ENCODE measurements at places on chromosomes 1 and 21. TPM values are rescaled to one million over a fixed set of nuclear protein-coding genes. Genes with fewer than 3 reads are reported as not detected.

DNA sequence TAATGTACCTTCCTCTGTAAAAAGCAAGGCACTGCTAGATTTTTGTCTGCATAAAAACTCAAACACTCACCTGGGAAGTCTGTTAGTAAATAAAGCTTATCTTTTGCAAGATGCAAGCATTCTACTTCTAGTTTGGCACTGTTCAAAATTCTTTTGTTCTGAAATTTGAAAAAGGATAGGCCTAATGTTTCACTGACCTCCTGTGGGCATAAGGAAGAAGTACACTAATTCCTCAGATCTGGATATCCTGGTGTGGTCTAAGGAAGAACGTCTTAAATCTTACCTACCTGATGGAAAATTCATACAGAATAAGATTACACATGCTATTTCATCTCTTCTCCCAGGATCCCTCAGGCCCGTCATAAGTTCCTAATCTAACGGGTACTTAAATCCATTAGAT, 93.5 kb upstream of the CAMK1G start:
- DNase-seq = no peak
- no peaks in the 10 kb centered on the region for H3K36me3 ChIP-seq
- no peaks in the 10 kb centered on the region for H3K27me3 ChIP-seq
- H3K27ac ChIP-seq = no peak overlapping the region

- no peaks in the 10 kb centered on the region for H3K36me3 ChIP-seq
- H3K27me3 ChIP-seq = peaks cover 51% of the 10 kb centered on the region
- H3K4me1 ChIP-seq = no peaks in the 10 kb centered on the region
- no peak overlapping the region for H3K4me3 ChIP-seq
- no peak for DNase-seq
Observed at GRCh38 chr1:36977731-36978406, 56.4 kb downstream of the GRIK3 start.

MX2 gene
- total RNA-seq = 3.4 TPM

MXRA8 gene
- 0.80 TPM for total RNA-seq

- no peak for DNase-seq
- no peak overlapping the region for H3K4me3 ChIP-seq
- no peaks in the 10 kb centered on the region for H3K4me1 ChIP-seq
- H3K36me3 ChIP-seq = no peaks in the 10 kb centered on the region
- no peaks in the 10 kb centered on the region for H3K27me3 ChIP-seq
Observed at GRCh38 chr1:6083801-6084446, 38.2 kb downstream of the KCNAB2 start.

GUCA2B gene
- not detected for total RNA-seq

GRCh38 chr1:26112407-26112775, 767 bp downstream of the PDIK1L start:
- no peak for DNase-seq
- H3K36me3 ChIP-seq = peaks cover 3% of the 10 kb centered on the region
- no peaks in the 10 kb centered on the region for H3K27me3 ChIP-seq
- peak overlapping the region; percentile 58 for H3K27ac ChIP-seq
- peaks cover 24% of the 10 kb centered on the region for H3K4me1 ChIP-seq

PIK3R3 gene
- total RNA-seq = 44.2 TPM

- peaks cover 41% of the 10 kb centered on the region for H3K27me3 ChIP-seq
- H3K4me1 ChIP-seq = no peaks in the 10 kb centered on the region
- H3K4me3 ChIP-seq = no peak overlapping the region
- no peak overlapping the region for H3K27ac ChIP-seq
- no peaks in the 10 kb centered on the region for H3K36me3 ChIP-seq
- DNase-seq = no peak
Observed at GRCh38 chr1:37325509-37326437, 148.6 kb upstream of the ZC3H12A start.

ZNF496 gene
- 37.6 TPM for total RNA-seq

C1orf94 gene
- total RNA-seq = not detected

- no peaks in the 10 kb centered on the region for H3K27me3 ChIP-seq
- peaks cover 22% of the 10 kb centered on the region for H3K36me3 ChIP-seq
- no peak overlapping the region for H3K27ac ChIP-seq
- peaks cover 25% of the 10 kb centered on the region for H3K4me1 ChIP-seq
- DNase-seq = no peak
Observed at GRCh38 chr1:67690411-67690810, 5.4 kb downstream of the GADD45A start.

DNA sequence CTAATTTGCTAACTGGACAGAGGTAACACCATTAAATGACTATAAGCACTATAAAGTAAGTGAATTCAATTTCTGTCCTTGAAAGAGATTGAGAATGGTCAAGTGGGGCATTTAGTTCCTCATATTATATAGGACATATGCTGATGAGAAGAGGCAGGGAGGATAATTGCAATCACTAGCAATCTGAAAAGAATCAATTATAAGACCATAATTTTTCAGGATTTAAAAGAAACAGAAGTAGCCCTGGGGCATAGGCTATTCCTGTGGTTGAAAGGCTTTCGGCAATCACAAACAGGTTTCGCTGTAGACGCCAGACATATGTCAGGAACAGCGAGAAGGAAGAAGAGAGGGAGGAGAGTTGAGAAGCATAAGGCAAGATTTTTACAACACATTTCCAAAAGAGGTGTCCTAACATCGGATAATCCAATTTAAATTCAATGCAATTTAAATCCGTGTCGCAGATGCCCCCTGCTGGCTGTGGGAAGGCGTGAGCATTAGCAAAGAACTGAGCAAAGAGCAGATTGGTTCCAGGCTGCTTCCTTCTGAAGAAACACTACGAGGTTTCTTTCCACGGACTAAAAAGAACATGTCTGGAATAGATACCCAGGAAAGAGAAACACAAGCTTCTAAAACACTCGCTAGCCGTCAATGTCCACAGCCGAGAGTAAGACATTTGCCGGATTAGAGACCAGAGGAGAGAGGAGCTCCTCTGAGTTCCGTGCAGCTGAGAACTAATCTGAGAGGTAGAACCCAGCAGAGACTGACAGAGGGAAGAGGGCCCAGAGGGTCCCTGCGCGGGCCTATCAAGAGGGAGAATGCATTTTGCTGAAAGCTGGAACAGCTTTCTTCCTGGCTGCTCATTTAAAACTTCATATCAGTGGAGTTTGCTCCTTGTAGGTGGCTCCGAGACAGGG, 27.9 kb downstream of the RGS5 start:
- no peak overlapping the region for H3K27ac ChIP-seq
- no peaks in the 10 kb centered on the region for H3K4me1 ChIP-seq
- peak; percentile 32 for DNase-seq

CHD1L gene
- total RNA-seq = 31.8 TPM

DNA sequence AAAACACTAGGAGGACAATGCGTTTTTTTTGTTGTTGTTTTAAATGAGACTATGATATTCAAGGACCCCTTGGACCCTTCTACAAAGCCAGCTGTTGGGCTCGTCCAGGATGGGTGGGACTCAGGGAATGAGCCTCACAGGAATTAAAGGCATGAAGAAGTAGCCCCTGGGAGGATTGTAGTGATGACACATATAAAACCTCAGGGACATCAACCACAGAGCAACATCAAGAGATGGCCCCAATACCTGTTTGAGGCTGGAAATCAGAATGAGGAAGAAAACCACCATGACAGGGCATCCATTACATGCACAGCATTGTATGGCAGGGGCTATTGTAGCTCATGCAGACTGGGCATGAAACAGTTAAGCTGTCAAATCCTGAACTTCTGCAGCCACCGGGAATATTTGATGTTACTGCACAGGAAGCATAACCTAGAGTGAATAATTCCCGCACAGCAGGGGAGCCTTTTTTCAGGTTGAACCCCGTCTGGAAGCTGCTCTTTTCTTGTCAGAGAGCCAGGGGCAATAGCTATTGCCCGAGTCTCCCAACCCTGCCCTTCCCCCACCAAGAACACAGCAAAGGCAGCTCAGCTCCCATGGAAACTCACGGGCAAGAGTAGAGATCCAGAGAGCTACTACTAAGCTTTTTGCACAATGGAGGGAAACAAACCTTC, 140.2 kb upstream of the FGGY start:
- H3K27ac ChIP-seq = no peak overlapping the region
- no peaks in the 10 kb centered on the region for H3K27me3 ChIP-seq
- peaks cover 34% of the 10 kb centered on the region for H3K4me1 ChIP-seq
- no peak overlapping the region for H3K4me3 ChIP-seq
- DNase-seq = no peak
- H3K36me3 ChIP-seq = no peaks in the 10 kb centered on the region

DNA sequence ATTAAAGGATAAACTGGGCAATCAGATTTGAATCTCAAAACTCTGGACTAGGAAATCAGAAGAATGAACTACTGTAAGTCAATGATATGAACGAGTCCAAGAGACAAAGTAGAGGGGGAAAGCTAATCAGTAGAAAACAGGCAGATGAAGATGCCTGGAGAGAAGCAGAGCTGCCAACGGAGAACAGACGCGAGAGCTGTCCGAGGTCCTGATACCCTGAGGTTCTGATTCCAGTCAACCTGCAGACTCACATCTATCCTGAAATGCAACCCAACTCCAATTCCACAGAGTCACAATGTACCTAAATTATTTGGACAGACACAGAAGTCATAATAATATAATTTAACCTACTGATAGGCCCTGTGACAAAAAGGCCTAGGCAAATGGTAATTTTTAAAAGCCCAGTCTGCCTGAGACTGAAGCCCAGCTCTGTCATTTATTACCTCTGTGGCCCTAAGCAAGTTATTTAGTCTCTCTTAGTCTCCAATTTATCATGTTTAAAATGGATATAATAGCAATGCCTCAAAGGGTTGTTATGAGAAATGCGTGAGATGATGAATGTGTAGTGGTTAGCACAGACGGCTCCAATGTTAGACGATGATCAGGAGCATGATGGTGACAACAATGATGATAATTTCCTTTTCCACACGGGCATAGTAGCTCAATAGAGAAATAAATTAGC, 33.4 kb downstream of the RGS7 start:
- no peaks in the 10 kb centered on the region for H3K27me3 ChIP-seq
- no peaks in the 10 kb centered on the region for H3K4me1 ChIP-seq
- no peak overlapping the region for H3K27ac ChIP-seq
- no peaks in the 10 kb centered on the region for H3K36me3 ChIP-seq
- DNase-seq = no peak
- no peak overlapping the region for H3K4me3 ChIP-seq
